Activated CD8-positive, alpha-beta memory T cell treated with anti-CD3 and anti-CD28 coated beads for 4 hours (primary cell): ENCODE measurements at places on chromosomes 6 and 20.
A peak's percentile ranks its signal among the peaks of the same experiment; 100 is the strongest.

DNA sequence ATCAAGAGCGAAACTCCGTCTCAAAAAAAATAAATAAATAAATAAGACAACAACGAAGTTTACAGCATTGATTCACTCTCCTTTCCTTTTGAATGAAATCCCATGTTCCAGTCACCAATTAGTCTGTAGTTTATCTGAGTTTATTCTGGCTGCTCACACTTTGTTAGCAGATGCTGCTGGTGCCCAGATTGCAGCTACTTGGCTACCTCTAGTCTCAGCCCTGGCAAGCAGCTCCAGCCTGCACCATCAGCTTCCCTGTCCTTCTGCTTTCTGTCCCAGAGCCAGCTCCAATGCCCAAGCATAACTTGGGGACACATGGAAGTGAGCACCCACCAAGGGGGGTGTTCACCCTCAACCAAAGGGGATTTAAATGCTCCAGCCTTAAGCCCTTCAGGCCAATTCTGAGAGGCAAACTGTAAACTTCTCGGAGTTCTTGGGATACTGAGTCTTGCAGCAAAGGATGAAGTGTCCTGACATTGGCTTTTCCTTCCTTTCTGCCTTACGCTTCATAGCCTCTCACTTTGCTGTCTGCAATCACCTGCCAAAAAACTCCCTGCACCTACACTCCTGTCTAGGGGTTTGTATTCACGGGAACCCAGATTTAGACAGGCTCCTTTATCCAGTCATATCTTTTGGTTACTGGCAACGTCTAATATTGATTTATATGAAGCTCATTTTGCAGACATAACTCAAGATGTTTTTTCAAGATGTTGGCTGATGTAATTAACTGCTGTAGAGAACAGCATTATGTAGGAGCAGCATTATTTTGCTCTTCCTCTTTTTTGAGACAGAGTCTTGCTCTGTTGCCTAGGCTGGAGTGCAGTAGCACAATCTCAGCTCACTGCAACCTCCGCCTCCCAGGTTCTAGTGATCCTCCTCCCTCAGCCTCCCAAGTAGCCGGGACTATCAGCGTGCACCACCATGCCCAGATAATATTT lies 9.8 kb upstream of the TASP1 start:
- no peak for DNase-seq

- DNase-seq, result no peak
These were observed 131.8 kb downstream of the VEGFA start for GRCh38 chr6:43901733-43902230.

GRCh38 chr6:46756469-46757213 lies 9.9 kb downstream of the ANKRD66 start:
- no peak for DNase-seq

DNA sequence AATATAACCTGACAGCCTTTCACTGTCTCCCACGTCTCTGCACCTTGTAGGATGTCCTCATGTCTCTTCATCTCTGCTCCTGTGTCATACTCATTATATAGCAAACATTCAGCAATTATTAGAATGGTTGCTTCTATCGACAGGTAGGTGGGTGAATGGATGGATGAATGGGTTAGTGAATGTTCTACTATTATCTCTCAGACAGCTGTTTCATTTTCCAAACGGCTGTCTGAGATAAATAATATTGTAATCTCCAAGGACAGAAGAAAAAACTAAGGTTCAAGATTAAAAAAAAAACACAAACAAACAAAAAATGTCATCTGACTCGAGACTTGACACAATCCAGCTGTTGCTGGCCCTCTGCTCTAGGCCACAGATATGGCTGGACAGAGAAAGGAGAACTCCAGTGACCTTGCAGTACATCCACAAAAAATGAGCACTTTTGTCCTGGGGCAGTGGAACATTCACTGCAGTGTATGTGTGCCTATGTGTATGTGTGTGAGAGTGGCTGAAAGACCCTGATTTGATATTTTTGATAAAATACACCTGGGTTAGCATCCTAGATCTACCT lies 2.1 kb downstream of the HNF4A start:
- no peak for DNase-seq

DNA sequence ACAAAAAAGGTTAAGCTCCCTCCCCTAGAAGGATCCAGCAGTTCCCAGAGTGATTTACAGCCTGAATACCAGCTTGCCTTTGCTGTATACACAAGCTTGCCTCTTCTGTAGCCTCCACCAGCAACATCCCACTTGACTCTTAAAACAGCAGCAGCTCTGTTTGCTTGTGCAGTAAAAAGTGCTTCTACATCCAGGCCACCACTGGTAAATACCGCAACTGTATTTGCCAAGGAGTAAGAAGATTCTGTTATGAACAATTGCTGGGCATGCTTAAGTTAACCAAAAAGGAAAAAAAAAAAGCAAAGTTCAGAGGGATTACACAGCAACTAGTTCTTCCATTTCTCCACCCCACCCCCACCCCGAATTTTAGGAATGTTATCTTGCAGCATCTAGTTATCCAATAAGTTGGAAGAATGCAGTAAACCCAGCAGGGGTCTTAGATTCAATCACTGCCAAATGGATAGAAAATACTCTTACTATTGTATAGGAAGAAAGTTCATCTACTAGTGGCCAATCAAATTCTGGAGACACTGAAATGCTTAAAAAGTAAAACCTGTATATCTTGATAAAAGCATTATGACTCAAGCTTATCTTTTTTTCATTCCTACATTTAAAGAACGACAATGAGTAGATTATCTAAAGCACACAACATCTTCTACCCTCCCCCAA lies 4.8 kb downstream of the SALL4 start:
- DNase-seq, result no peak

DNA sequence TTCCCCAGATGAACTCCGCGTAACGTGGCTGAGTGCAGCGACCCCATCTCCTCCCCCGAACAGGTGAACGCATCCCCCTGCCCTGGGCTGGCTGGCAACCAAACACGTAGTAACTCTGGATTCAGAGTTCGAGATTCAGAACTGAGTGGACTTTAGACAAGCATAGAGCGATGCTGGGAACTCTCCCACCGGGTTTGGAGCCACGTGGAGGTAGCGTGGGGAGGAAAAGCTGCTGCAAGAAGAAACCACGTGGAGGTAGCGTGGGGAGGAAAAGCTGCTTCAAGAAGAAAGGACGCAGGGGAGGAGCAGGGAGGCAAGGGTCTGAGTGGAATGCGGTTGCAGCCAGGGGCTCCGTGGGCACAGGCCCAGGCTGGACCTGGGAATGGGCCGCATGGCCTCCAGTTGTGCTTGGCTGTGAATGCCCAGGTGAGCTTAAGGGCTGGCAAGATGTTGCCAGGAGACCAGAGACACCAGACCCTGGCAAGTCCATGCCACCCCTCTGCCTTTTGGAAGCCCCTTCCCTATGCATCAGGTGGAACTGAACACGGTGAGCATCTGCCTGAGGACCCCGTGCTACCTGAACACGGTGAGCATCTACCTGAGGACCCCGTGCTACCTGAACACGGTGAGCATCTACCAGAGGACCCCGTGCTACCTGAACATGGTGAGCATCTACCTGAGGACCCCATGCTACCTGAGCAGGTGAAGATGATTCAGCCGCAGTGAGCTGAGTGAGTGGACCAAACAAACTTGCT lies 118.0 kb upstream of the FRMD1 start:
- DNase-seq, result no peak

DNA sequence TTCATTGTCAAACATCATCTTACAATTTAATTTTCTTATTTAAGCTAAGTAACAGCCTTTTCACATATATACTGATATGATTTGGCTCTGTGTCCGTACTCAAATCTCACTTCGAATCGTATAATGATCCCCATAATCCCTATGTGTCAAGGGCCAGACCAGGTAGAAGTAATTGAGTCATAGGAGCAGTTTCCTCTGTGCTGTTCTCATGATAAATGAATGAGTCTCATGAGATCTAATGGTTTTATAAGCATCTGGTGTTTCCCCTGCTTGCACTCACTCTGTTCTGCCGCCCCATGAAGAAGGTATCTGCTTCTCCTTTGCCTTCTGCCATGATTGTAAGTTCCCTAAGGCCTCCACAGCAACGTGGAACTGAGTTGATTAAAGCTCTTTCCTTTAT lies 25.1 kb upstream of the CMTR1 start:
- no peak for DNase-seq

DNA sequence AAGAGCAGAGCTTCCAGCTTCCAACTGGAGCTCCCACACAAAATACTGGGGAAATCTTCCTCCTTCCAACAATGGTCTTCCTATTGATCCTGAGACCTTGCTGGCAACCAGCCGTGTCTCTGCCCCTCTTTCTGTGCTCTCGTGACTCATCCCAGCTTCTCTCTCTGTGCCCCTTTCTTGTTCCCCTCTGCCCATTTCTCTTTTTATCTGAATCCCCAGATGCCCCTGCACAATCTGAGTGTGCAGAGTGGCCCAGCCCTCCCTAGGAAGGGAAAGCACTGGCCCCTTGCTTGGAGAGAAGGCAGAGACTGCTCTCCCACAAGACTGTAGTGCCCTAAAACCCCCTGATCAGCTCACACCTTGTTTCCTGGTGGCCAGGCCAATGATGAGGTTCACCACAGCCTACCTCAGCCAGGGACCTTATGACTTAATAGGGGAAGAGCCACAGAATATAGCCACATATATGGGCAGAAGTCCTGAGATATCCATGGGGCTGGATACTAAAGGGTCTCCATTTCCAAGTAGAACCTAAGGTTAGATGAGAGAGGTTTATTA lies 23.1 kb upstream of the MAS1L start:
- DNase-seq, result no peak

DNA sequence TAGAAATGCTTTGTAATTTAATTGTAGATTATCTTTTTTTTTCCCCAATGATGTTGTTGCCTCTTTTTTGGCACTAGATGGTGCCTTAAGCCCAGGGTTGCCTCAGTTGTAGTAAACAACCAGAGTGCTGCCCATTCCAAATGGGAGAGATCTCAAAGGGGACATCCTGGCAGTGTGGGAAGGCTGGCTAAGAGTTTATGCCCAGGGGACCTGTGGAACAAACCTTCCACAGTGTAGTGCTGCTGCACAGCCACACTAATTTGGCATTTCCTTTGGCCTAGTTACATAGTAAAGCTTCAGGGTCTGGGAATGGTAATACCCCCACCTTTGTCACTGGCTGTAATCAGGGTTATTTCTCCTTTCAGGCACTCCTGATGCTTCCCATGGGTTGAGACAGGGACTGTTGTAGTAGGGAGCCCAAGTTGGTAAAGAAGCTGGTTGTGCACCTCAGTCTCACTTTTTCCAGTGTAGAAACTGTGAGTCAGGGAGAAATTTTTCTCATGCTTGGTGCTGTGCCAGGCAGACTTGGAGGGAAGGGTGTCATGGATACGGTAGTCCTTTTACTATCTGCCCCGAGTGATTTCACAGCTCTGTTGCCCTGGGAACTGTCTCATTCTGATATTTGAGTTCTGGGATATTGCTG lies 177.8 kb upstream of the ECI2 start:
- DNase-seq, result no peak

- DNase-seq, result no peak
These were observed 58.4 kb upstream of the PRDM1 start for GRCh38 chr6:106027758-106028157.

DNA sequence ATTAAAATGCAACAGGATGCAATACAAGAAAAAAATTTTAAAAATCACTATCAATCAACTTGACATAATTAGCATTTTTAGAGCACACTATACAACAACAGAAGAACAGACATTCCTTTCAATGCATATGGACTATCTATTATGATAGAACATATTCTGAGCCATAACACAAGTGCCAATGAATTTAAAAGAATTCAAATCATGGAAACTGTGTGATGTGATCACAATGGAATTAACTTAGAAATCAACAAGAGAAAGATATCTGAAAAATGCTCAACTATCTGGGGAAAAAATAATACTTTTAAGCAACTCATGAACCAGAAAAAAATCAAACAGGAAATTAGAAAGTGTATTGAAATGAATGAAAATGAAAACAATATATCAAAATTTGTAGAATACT lies 106.3 kb downstream of the ADTRP start:
- no peak for DNase-seq

- no peak for DNase-seq
These were observed 43.4 kb upstream of the TRAM2 start for GRCh38 chr6:52620055-52620905.

GRCh38 chr6:82750556-82750955 lies 315.1 kb downstream of the UBE3D start:
- no peak for DNase-seq

DNA sequence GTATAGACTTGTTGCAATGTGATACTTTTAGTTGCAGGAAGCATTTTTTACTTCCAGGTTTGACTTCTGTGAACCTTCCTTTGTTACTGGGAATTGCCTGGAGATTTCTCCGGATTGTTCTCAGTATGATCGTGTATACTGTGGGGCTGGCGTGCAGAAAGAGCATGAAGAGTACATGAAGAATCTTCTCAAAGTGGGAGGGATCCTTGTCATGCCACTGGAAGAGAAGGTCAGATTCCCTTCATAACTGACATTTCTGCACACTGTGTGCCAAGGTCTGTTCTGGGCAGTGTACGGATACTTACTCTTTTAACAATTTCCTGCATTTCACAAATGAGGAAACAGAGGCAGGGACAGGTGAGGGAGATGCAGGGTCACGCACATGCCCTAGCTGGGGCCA lies 9.7 kb downstream of the PCMTD2 start:
- DNase-seq, result no peak

GRCh38 chr6:145137425-145137824 lies 597.9 kb downstream of the EPM2A start:
- no peak for DNase-seq

- DNase-seq, result no peak
These were observed 154.0 kb downstream of the CLVS2 start for GRCh38 chr6:123150076-123150475.

GRCh38 chr6:36216559-36216958 lies 20.0 kb downstream of the BRPF3 start:
- no peak for DNase-seq

GRCh38 chr20:17680836-17681725 lies 961 bp downstream of the RRBP1 start:
- DNase-seq, result peak; percentile 51

DNA sequence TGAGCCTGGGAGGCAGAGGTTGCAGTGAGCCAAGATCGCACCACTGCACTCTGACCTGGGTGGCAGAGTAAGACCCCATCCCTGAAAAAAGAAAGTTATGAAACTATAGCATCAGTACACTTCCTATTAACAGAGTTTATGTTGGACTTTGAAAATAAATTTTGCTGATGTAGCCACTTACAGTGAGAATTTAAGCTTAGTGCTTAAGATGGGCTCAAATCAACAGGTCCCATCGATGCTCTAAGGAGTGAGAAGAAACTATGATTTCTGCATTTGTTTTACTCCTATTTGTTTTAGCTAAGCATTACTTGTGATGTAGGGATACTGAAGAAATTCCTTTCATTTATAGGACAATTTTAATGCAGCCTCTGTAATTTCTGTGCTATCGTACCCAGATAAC lies 93.3 kb upstream of the CLDN20 start:
- no peak for DNase-seq

DNA sequence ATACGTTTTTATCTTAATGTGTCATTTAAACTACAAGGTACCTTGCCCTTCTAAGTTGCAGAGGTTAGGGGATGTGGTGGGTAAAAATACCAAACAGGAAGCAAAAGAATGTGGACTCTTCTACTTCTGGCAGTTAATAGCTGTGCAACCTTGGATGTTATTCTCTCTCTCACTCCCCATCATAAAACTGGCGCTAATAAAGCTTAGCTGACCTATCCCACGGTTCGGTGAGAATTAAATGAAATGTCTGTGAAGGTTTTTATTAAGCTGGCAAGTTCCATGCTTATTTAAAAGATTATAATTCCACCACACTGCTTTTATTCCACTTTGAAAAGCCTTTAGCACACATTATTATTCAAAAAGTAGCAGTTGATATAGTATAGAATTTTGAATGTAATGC lies 127.8 kb upstream of the SLC22A23 start:
- DNase-seq, result no peak

GRCh38 chr6:117391874-117392583 lies 33.7 kb downstream of the ROS1 start:
- DNase-seq, result no peak
